ENCODE measurements at places on chromosomes 4 and X.
A peak's percentile ranks its signal among the peaks of the same experiment; 100 is the strongest.

DNA sequence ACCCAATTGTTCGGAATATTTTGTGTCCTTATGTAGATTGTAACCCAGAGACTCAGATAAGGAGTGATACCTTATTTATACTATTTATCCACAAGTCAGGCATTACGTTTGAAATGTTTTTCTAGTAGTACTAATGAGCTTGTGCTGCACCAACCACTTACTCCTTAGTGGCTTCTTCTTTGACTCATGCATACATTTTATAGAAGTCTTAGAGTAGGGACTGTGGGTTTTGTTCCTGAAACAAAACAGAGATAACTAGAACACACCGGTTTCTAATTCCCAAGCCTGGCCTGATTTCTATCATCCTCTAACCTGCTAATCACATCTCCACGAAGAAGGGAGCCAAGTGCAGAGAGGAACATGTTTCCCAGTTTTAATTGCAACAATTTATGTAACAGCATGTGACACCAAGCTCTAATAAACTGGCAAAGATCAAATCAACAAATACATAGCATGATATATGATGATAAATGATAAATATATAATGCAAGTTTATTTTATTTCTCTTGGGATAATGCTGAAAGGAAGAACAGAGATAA, 32.3 kb downstream of the MGARP start:
- DNase-seq = no peak

DNA sequence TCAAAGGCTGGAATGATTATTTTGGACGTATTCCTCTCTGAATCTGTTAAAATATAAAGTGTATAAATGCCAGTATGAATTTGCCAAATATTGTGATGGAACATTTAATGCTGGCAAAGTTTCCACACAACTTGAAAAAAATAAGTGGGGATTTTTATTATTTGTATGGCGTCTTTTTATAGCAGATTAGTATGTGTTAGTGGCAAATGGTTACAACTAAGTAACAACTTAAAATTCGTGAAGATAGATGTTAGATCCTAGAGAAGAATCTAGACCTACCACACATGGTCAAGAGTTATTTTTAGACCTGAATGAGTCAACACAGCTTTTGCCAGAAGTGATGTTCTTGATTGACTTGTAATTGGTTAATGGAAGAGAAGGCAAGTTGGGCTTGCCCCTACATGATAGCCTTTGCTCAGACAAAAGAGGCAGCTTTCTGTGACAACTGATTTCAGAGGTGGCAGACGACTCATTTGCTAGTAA, 4.8 kb downstream of the CPE start:
- DNase-seq = peak; percentile 16

DNA sequence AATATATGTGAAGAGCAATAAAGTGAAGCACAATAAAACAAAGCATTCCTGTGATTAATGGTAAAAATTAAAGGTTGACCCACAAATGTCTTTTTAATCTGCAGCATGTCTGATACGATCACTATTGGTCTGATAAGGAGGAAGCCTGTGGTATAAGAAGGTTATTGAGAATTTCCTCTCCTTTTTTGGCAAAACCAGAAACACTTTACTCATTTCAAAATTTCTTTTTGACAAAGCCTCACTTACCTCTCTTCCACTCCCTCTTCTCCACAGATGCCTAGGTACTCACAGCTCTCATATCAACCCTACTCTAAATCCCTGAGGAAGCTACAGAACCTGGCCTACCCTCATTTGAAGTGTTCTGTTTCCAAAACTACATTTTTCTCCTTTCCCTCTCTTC, 56.1 kb downstream of the TSPAN5 start:
- no peak for DNase-seq

DNA sequence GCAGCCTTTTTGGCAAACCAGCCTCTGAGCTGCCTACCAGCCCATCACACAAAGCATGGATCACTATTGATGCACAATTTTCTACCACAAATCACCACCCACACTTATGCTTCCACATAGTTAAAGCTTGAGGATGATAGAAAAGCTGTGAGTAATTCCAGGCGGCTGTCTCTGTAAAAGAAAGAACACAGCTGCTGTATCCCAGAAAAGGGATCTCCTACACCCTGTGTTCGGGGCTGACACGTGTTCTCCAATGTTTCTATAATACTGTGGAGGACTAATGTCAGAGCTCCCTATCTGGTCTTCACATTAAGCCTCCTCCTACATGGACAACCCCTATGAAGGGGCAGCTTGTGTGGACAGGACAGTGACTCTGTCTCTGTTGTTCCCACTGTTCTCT, 12.5 kb upstream of the BRS3 start:
- no peak for DNase-seq

GRCh38 chr4:36551697-36552214, 270.3 kb downstream of the DTHD1 start:
- no peak for DNase-seq

DNA sequence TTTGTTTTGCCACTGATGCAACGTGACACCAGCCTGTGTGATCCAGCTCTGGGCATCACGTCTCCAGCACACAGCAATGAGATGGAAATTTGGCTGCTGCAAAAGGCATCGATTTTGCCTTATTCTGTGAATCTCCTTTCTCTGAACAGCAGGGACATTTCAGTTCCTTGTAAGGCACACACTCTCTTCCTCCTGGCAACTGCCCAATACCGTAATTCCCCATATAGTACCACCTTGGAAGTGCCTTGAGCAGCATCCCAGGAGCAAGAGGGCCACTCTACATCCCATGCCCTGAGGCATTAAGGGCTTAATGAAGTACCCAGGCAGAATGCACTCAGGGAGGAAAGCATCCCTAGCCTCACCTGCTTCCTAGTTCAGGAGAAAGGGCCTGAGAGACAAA, 10.5 kb upstream of the MAMLD1 start:
- DNase-seq = no peak

- no peak for DNase-seq
These were observed 22.2 kb downstream of the IQCM start for GRCh38 chr4:149793459-149793858.

DNA sequence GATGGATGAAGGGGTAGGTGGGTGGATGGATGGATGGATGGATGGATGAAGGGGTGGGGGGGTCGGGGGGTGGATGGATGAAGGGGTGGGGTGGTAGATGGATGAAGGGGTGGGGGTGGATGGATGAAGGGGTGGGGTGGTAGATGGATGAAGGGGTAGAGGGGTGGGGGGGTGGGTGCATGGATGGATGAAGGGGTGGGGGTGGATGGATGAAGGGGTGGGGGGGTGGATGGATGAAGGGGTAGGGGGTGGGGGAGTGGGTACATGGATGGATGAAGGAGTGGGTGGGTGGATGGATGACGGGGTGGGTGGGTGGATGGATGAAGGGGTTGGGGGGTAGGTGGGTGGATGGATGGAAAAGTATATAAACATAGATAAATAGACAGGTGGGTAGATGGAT, 74.2 kb downstream of the PRKX start:
- no peak for DNase-seq

DNA sequence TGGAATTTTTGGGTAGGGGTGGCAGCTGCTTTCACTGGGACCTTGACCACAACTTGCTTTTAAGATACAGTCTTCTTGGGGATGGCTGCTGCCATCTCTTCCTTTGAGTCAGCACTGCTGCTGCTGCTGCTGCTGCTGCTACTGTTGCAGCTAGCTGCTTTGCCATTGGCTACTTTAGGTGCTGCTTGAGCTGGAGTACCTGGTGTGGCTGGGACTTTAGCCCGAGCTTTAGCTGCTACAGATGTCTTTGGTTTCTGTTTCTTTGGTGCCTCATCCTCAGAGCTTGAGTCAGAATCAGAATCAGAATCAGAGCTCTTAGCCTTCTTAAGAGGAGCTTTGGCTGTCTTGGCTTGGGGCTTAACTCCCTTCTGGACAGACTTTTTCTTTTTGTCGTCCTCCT, 52.2 kb downstream of the FAM9B start:
- peak; percentile 52 for DNase-seq

GRCh38 chr4:136562834-136563233, 969.5 kb downstream of the PCDH18 start:
- no peak for DNase-seq
